Amygdala (tissue), 56 donors: ENCODE measurements at places on chromosomes 11 and 22.

- peak; percentile 36 for DNase-seq
These were observed 19.8 kb upstream of the PLET1 start for GRCh38 chr11:112280268-112281126.

- no peak for DNase-seq
These were observed 35.2 kb downstream of the PAAF1 start for GRCh38 chr11:73912026-73912425.

- DNase-seq: no peak
These were observed 374.8 kb downstream of the DYNC2H1 start for GRCh38 chr11:103483996-103484395.

GRCh38 chr11:33553486-33553885 lies 147.1 kb downstream of the C11orf91 start:
- no peak for DNase-seq

- DNase-seq: no peak
These were observed 12.5 kb downstream of the MGAT3 start for GRCh38 chr22:39469326-39469680.

- DNase-seq: no peak
These were observed 41.2 kb downstream of the STIM1 start for GRCh38 chr11:3896644-3897043.

- DNase-seq: no peak
These were observed 592.2 kb upstream of the CADM1 start for GRCh38 chr11:116096272-116096995.

- no peak for DNase-seq
These were observed 59.0 kb downstream of the THAP12 start for GRCh38 chr11:76321820-76322524.

DNA sequence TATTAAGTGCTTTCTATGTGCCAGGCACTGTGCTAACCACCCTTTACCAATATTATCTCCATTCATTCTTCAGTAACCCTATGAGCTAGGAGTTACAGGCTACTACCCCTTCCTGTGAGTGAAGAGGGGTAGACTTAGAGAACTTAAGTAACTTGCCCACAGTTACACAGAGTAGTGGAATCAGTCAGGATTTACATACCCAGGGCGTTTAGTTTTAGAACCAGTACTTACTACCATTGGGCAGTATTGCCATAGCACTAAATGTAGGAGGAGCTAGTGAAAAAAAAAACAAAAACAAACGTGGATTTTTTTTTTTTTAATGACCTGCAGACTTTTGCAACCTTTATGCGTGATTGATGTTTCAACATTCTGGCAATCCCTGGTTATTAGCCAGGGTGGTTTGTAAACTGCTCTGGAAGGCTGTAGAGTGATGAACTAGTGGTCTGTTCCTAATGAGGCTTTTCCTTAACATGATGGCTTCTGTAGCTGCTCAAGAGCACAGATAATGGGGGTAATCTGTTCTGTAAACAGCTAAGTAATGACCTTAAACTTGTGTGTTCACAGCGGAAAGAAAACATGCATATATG lies 11.4 kb downstream of the TBCEL start:
- DNase-seq: no peak

DNA sequence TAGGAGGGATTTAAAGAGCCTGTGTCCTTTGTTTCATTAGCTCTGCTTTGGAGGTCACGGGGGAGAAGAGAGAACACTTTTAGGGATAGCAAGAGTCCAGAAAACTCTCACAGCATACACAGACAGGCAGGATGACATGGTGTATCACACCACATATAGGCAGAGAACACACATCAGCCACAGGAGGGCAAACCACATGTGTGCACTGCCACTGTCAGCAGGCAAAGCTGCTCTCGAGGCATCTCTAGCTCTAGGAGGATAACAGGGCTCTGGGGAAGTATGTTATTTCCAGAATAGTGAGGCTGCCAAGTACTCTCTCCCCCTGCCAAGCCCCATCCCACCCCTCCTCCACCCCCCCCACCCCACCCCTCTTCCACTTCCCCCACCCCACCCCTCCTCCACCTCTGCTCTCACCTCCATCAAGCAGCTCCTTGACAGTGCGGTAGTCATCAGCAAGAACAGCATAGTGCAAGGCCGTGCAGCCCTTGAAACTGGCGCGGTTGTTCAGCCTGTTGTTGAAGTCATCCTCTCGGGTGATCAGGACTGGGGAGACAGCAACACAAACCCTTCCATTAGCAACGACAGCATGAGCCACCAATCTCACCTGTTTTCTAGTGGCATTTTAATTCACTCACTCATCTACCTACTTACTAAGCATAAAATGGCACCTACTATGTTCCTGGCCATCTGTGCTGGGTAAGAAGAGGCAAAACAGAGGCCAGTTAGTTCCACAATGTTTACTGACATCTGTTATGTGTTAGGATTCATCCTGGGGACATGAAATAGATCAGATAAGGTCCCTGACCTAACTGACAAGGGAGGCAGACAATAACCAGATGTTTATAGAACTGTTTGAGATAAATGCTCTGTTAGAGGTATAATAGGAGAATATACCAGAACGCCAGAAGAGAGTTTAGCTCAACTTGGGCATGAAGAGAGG lies 75.6 kb downstream of the CLPB start:
- no peak for DNase-seq

DNA sequence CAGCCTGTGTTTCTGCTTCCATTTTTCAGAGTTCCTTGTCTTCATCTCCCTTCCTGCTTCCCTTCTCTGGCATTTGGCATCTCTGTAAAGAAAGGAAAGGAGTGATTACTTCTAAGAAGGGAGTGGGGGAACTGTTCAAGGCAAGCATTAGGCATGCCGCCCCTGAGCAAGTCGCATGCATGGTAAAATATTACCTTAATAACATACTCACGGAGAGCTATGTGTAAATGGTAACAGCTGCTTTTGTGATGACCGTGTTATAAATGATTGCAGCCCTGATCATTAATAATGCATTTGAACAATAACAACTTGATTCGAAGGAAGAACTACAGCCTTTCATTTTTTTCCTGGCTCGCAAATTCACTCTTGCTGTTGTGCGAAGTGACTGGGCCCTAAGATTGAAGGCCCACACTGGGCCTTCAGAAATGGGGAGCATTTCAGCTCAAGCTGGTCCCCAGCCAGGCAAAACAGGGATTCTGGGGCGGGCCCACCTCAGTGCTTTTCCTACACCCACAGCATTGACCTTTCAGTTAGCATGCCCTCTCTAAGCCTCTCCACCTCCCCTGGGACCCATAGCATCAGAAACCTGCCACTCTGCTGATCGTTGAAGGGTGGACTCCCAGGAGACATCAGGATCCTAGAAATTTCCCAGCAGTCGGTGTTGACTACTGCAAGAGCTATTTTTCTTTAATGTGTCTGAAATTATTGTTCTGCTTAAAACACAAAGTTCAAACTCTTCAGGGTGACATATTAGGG lies 263.0 kb upstream of the CADM1 start:
- no peak for DNase-seq

DNA sequence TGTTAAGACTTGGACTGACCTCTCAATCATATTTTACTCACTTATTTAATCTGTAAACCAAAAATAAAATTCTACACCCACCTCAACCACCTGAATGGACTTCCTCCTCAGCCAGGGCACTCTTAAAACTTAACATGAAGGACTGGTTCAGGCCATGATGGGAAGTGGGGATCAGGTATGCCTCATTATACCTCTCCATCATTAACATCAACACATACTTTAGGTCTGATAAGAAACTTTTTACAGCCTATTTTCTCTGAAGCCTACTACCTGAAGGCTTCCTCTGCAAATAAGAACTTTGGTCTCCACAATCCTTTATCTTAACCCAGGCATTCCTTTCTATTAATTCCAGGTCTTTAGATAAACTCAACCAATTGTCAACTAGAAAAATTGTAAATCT lies 390.0 kb downstream of the AASDHPPT start:
- DNase-seq: no peak

DNA sequence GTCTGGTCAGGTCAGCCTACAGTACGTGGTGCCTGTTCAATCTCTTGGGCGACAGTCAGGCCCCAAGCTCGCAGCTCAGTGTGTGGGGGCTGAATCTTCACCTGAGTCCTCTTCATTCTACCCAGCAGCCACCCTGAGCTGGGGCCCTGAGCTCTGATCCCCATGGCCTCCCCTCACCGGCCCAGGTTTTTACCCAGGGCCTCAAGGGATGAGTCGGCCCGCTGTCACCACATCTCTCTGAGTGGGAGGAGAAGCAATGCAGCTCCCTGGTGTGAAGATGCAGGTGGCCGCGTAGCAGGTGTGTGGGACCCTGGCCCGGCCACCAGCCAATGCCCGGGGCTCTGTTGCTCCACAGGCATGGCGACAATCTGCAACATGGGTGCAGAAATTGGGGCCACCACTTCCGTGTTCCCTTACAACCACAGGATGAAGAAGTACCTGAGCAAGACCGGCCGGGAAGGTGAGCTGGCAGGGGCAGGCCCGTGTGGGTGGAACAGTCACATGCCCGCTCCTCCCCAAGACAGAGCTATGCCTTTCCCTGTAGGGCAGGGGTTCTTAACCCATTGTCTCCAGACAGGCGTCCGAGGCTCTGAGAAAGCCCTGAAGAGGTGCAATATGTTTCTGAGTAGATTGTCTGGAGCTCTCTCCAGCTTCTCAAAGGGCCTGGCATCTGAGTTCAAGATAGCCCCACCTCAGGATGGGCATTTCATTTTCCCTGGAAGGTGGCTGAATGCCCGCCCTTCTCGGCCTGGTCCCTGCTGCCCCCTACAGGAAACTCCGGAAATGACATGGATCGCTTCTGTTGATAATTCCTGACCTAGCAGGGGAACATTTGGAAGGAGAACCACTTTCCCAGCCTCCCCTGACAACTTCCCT lies 26.9 kb downstream of the POLR3H start:
- peak; percentile 93 for DNase-seq

- DNase-seq: no peak
These were observed 25.2 kb downstream of the FAM76B start for GRCh38 chr11:95764267-95764898.

DNA sequence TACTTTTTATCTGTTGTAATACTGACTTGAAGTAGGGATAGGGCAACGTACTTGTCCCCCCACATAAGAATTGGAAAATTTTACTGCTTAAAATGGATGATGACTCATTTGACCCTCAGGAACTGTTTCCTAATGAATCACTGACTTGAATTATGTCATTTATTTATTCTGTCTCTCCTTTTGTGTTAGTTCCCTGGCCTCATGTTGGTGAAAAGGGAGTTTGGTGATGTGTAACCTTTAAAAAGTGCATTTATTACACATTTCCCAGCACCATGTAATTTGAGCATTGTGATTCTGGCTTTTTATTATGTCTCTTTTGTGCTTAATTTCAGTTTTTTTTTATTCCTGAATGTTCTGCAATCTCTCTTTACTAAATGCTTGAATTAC lies 20.3 kb upstream of the PGM2L1 start:
- DNase-seq: no peak

DNA sequence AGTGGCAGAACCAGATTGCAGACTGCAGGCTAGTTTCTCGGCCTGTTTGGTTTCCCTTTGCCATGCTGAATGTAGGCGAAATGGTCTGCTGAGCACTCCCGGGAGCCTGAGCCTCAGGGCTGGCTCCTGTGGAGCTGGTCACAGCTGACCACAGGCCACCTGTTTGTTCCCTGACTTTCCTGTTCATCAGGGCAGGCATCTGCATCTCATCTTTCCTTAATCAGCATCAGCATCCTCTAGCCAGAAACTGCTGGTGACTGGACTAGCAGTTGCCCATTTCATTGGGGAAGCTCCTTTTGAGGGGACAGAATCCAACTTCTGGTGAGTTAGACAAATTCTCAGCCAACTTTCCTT lies 20.2 kb upstream of the C11orf96 start:
- no peak for DNase-seq

GRCh38 chr11:114258696-114259095 lies 37.5 kb upstream of the NNMT start:
- DNase-seq: no peak

- peak; percentile 61 for DNase-seq
These were observed 33.0 kb upstream of the SOX10 start for GRCh38 chr22:38017272-38017920.

DNA sequence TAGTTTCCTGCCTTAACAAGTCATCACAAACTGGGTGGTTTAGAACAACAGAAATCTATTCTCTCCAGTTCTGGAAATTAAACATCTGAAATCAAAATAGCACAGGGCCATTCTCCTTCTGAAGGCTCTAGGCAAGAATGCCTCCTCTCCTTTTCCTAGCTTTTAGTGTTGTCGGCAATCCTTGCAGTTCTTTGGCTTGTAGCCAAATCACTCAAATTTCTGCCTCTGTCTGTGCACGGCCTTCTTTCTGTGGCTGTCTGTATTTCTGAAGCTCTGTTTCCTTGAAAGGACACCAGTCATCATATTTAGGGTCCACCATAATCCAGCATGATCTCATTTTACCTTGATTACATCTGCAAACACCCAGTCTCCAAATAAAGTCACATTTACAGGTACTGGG lies 795.5 kb downstream of the METTL15 start:
- DNase-seq: no peak

GRCh38 chr11:119332111-119332765 lies 2.1 kb upstream of the RNF26 start:
- DNase-seq: no peak

DNA sequence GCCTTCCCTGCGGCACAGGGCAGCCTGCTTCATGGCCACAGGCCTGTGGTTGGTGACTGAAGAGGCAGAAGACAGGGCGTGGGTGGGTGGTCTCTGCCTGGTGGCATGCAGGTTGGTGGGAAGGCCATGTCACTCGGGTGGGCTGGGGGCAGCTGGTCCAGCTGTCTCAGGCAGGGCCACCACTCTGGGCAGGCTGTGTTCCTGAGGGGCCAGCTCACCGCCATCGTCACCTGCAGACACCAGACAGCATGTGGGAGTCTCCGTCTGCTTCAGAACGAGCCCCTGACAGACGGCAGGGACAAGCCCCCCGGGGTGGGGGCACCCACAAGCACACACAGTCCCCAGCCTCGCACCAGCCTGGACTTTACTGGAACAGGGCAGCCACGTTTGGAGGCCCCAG lies 750.1 kb downstream of the BRD1 start:
- no peak for DNase-seq

GRCh38 chr11:128232588-128232987 lies 354.8 kb downstream of the ETS1 start:
- DNase-seq: no peak

- DNase-seq: no peak
These were observed 165.9 kb upstream of the NCAM1 start for GRCh38 chr11:112795142-112795815.

DNA sequence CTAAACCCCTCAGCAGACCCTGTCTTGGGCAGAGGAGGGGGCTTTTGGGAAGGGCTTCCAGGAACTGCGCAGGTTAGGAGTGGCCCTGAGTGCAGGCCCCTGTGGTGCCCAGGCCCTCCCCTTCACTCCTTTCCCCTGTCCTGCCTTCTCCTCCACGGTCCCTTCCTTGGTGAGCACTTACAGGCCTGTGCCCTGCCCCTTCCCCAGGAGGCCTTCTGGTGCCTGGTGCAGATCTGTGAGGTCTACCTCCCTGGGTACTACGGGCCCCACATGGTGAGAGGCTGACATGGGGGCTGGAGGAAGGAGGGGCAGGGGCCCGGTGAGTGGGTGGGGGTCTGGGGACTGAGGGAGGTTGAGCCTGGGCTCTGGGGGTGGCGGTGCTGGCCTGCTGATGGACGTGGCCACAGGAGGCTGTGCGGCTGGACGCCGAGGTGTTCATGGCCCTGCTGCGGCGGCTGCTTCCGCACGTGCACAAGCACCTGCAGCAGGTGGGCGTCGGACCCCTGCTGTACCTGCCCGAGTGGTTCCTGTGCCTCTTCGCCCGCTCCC lies 2.6 kb downstream of the TBC1D10C start:
- no peak for DNase-seq

- no peak for DNase-seq
These were observed at the start of gene MS4A3 for GRCh38 chr11:60056349-60056969. Gene MS4A3, plus strand, starts transcription at chr11:60056665. Its CDS starts 4,496 bp downstream, at chr11:60061161.
